ENCODE measurements at places on chromosomes 7 and 10.

DNA sequence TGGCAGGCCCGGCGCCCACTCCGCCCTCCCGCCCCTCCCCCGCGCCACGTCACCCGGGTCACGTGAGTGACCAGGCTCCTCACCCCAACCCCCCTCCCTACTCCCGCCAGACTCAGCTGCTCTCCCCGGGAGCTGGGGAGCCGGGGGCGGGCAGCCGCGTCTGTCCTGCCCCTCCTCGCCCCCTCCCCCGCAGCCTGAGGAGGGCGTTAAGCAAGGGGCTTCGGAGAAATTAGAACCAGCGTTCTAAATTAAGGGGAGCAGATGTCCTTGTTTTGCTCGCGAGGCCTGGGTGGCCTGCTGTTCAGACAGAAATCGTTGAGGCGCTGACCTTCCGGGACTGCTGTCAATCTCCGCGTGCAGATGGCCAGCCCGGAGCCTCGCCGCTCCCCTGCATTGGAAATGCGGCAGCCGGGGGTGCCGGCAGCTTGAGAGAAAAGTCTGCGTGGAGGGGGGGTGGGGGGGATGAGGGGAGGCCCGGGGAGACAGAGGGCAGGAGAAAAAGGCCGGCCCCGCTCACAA, 102.2 kb upstream of the ZNF438 start:
- DNase-seq: peak; percentile 76

- no peak for DNase-seq
Measured at GRCh38 chr7:130486954-130487436, 4.9 kb upstream of the MEST start.

DNA sequence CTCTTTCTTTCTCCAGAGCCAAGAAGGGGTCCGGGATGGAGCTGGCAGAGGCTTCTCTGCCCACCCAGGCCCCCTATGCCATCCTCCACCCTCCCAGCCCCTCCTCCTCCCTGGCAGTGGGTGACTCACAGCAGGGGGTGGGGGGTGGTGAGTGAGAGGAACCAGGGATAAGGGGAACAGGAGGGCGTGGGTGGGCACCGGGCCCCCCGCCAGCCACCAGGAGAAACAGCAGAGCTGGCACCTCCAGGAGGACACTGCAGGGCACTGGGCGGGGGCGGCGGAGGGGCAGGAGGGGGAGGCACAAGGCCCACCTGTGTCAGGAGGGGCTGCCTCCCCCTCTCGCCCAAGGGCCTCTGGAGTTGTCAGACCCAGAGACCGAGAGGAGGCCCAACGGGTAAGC, 56.0 kb downstream of the CAMK2B start:
- DNase-seq: no peak

GRCh38 chr7:1567896-1568510, 1.8 kb downstream of the PSMG3 start:
- no peak for DNase-seq
